ENCODE measurements at places on chromosomes 2 and 18. TPM values are rescaled to one million over a fixed set of nuclear protein-coding genes. Genes with fewer than 3 reads are reported as not detected.

The TTR gene
- not detected for total RNA-seq

The SLC20A1 gene
- total RNA-seq = 48.3 TPM

The SCG2 gene
- total RNA-seq = 0.47 TPM

The C2orf81 gene
- 2.0 TPM for total RNA-seq

The GPR39 gene
- 0.94 TPM for total RNA-seq

The MAP3K19 gene
- not detected for total RNA-seq

The NYAP2 gene
- not detected for total RNA-seq

The FZD7 gene
- total RNA-seq = 10.3 TPM

The FBXO36 gene
- total RNA-seq = 1.9 TPM
